ENCODE measurements at places on chromosomes 6 and 20.

- no peak for DNase-seq
These were observed 107.2 kb downstream of the AGPAT4 start for GRCh38 chr6:161166677-161167076.

DNA sequence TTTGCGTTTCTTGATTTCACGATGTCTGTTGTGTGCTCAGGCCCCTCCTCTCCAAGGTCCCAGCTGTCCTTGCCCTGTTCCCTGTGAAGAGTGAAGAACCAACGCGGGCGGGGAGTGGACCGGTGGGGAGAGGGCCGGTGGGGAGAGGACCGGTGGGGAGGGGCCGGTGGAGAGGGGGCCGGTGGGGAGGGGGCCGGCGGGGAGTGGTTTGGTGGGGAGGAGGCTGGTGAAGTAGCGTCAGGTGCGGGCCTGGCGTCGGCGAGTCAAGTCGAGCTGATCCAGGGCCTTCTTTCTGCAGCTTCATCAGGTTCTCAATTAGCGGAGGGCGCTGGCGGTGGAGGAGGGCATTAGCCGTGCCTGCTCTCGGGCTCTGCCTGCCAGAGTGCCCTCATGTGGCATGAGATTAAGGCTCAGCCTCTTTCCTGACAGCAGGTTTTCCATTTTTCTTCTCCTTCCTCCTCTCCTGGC lies 21.2 kb upstream of the BHLHE23 start:
- no peak for DNase-seq

DNA sequence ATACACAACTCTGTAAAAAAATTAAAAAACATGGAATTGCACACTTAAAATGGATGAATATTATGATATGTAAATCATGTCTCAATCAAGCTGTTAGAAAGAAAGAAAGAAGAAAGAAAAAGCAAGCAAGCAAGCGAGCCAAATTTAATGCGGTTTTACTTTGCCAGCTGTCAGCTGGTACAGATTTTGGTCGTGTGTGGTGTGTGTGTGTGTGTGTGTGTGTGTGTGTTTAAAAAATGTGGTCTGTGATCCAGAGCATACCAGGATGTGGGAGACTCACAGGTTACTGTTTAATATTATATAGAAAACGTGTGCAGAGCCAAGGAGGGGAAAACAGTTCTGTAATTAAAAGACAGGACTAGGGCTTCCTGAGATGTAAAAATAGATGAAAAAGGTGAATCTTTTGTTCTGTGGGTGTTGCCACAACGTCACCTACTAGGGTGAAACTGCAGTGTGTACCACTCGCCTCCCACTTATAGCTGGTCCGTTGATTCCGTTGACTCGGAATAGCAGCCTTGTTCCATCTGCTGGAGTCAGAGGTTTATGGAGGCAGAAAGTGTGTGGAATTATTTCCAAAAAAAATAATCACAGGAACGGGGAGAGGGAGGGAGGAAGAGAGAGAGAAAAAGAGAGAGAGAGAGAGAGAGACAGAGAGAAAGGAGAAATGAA lies 197.7 kb downstream of the BCAS1 start:
- peak; percentile 30 for DNase-seq

- no peak for DNase-seq
These were observed 4.1 kb downstream of the CALHM6 start for GRCh38 chr6:116465246-116465645.

GRCh38 chr6:90537723-90538258 lies 49.1 kb downstream of the MAP3K7 start:
- DNase-seq: no peak

GRCh38 chr6:35139924-35140638 lies 1.1 kb downstream of the TCP11 start:
- peak; percentile 74 for DNase-seq

GRCh38 chr20:54416770-54417169 lies 58.6 kb upstream of the DOK5 start:
- no peak for DNase-seq

DNA sequence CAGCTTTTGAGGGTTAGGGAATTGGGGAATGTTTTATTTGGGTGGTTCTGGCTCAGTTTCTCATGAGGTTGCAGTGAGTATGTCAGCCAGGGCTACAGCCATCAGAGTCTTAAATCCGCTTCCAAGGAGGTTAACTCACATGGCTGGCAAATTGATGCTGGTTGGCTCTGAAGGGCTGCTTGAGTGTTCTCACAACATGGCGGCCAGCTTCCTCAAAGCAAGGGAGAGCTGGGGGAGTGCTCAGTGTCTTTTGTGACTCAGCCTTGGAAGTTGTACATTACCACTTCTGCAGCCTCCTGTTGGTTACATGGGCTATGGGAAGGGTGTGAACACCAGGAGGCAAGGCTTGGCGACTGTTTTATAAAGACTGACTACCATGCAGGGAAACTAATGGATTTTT lies 17.8 kb upstream of the PPP1R3G start:
- no peak for DNase-seq

DNA sequence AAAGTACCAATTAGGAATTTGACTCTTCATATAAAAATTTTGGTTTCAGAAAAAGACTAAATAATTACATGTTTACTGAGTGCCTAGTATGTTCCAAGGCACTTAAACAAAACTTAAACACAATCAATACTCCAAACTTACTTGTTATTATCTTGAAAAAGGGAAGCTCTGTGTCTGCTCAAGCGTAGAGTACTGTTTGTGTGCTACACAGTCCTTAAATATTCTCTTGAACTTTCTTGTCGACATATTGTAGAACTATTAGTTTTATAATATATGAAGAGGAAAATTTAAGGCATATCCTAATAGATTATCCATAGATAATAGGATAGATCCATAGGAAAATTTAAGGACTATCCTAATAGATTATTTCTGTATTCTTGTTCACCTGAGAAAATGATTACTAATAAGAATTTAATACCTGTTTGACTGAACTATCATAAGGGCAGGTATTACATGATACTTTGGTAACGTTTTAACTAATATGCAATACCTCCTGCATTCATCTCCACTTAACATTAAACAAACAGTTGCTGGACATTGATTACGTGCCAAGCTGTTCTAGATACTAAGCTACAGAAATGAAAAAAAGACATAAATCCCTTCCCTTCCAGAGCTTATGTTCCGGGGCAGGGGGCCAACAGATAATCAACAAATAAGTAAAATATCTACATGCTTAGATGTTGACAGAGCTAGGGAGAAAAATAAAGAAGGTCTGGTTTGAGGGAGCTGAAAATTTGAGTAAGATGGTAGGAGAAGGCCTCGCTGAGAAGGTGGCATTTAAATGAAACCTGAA lies 115.2 kb upstream of the BCLAF1 start:
- DNase-seq: no peak

- no peak for DNase-seq
These were observed 21.3 kb upstream of the HLA-DRB5 start for GRCh38 chr6:32551410-32551809.

DNA sequence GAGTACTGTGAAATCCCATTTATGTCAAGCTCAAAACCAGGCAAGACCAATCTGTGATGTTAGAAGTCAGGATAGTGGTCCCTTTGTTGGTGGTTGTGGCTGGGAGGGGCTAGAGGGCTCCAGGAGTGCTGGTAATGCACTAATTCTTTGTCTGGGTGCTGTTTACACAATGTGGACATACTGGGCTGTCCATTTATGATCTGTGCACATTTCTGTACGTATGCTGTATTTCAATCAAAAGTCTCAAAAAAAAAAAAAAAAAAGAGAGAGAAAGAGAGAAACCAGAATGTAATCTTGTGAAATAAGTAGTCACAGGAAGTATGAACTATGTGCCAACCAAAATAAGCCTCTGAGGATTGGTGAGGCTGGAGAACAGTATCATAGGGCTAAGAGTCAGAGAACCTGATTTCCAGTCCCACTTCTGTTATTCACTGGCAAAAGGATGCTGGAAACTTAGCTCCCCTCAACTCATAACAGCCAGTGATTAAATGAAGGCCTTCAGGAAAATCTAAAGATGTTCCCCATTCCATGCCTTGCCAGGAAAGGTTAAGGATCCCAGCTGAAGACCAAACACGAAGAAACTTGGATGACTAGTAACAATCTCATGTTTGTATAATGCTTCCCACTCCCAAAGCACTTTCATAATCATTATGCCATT lies 19.6 kb upstream of the TRAM2 start:
- peak; percentile 76 for DNase-seq

- no peak for DNase-seq
These were observed 757.1 kb upstream of the SLC35B3 start for GRCh38 chr6:9192405-9192909.

DNA sequence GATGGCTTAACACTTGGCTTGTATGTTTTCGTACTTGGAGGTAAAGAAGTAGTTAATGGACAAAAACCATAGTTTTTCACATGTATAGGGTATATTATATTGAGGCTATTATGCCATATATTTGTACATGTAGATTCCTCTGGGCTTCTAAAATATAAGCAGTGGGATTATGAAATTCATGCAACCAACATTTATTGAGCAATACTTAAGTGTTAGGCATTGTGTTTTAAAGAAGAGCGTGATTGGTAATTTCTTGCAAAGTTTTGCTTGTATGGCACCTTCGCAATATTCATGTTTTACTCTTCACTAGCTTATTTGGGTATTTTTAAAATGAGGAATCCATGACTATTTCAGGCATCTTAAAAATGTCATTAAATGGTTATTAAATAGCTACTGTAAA lies 2.5 kb downstream of the TULP4 start:
- no peak for DNase-seq

GRCh38 chr20:55934146-55934545 lies 71.2 kb downstream of the CBLN4 start:
- DNase-seq: no peak

GRCh38 chr6:152815230-152815872 lies 64.8 kb downstream of the VIP start:
- DNase-seq: no peak

DNA sequence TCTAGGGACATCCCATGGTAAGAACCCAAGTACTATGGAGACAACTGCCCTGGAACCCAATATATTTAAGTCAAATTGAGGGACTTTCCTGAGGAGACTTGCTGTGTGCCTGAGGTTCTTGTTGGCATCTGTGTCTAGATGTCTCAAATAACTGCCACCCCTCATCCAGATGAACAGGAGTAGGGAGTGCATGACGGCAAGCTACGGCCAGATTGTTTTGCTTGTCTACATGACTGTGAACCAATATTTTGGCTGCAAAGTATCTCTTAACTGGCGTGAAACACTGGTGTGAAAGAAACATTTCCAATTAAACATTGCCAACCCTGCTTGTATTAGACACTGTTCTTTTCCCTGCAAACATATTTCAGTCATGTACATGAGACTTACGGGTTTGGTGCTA lies 52.4 kb upstream of the SIM1 start:
- no peak for DNase-seq

GRCh38 chr6:84825461-84825860 lies 61.1 kb upstream of the TBX18 start:
- peak; percentile 82 for DNase-seq

- DNase-seq: no peak
These were observed 81.2 kb upstream of the VSTM2L start for GRCh38 chr20:37821696-37822095.

DNA sequence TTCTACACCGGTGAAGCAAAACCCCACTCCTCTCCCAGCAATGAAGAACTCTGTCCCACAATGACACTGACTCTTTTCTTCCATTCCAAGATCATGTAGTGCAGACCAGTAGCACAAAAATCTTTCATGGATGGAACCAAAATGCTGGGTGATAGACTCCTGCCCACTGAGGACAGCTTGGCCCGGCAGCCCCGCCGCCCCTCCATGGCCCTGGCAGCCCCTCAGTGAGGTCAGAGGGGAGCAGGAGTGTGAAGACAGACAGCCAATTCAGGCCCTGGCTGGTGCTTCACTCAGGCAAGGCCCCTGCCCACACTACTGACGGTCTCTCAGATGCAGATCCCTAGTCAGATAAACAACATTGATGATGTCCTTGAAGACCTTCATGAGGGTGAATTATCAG lies 131.9 kb upstream of the SYNDIG1 start:
- DNase-seq: no peak

DNA sequence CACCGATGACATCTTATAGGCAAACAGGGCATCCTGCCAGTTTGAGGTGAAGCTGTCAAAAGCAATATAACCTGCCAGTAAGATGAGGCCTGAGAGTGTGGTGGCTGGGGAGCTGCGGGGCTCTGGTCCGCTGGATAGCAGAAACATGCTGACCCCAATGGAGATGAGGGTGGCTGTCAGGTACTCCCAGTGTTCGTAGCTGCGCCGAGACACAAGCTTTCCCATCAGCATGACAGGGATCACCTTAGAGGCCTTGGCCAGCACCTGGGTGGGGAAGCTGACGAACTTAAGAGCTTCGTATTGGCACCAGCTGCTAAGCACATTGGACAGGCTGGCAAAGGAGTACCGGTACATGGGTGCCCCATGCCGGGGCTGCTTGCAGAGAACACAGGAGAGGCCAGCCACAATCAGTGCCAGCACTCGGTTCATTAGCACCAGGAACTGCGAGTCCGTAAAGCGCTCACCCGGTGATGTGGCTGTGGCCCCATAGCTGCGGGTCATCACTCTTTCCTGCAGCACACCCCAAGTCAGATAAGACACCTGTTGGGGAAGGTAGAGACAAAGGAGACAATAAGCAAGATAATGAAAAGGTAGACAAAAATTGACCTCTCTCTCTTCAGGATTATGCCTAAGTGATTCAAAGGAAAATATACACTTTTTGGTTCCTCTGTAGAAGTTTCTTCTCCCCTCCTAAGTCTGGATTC lies 2.1 kb downstream of the SLC35B2 start:
- no peak for DNase-seq

GRCh38 chr20:3732327-3733118 lies at the start of gene HSPA12B:
HSPA12B (plus strand) TSS chr20:3732685; CDS start chr20:3738675, 5,990 bp downstream.
- DNase-seq: no peak

GRCh38 chr6:29887819-29888776 lies 54.2 kb upstream of the HLA-A start:
- DNase-seq: peak; percentile 15

DNA sequence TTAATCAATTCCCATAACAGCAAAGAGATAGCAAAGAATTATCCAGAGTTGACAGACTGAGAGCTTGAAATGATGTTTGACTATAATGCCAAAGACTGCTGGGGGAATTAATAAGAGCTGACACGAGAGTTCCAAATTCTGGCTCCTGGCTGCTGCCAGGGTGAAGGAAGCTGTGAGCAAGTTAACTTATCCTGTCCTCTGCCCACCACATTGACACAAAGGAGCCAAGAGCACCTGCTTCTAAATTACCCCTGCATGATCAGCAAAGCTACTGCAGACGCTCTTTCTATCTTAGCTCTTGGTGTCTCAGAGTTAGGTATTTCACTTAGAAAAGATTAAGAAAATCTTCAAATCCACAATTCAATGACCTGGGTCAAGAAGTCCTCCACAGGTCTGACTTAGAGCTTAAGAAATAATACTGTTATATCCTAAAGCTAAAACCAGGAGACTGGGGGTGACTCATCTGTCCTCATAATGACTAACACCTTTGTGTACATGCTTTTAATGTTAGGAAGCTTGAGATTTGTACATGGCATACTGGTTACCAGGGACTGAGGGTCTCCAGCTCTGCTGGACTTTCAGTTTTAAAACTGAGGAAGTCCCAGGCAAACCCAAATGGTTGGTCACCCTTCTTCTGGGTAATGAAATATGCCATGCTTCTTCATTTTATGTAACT lies 13.2 kb upstream of the FRK start:
- DNase-seq: peak; percentile 66

DNA sequence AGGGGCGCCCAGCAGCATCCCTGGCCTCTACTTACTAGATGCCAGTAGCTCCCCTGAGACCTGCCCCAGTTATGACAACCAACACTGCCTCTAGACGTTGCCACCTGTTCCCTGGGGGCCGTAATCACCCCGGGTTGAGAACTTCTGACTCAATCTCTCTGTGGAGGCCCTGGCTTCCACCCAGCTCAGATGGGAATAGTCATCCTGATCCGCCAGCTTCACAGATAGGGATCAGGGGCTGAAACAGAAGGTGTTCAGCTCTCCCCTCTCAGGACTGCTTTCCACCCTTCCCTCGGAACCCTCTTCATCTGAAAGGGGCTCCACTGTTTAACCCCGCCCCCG lies 3.3 kb downstream of the CAPN11 start:
- DNase-seq: peak; percentile 41

Data from astrocyte of the spinal cord (primary cell).